ENCODE measurements at places on chromosomes 1 and 21. TPM values are rescaled to one million over a fixed set of nuclear protein-coding genes. Genes with fewer than 3 reads are reported as not detected.

- no peak for DNase-seq
Observed at GRCh38 chr1:212142883-212143530, 107.5 kb downstream of the DTL start.

DNA sequence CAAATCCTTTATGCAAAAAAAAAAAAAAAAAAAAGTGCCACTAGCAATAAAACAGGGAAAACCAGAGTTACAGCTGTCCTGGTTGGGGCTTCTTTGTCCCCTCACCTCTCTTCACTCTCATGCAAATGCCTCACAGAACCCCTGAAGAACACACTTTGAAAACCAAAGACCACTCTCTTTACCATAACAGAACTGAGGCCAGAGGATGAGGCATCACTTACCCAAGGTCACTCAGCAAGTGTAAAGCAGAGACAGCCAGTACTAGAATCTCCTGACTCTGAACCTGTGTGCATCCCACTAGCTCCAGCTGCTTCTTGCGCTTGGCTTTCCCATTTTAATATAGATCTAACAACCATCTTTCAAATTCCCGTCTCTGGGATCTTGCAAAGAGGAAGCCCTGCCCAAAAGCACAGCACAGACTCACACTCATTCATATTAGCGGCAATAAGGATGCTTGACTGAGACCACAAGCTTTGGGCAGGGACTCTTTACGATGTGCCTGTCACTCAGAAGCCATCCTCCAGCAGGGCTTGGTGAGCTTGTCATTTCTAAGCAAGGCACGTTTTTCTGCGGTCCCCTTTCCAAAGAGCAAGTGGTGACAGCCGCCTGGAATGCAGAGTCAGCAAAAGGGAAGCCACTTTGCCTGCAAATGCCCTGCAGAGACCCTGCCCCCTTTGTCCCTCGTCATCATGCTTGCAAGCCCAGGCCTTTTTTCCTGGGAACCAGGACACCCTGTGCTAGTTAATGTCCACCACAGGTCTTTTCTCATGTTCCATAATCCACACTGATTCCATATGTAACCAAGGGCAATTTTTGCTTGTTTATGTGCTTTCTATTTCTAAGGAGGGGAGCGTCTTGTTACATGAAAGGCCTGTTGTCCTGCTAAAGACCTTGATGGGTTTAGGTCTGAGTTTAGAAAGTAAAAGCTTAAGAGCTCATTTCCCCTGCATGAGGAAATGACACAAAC, 76.5 kb upstream of the NFIA start:
- no peak for DNase-seq

NASP gene
- total RNA-seq, result 174 TPM

SPRR2A gene
- total RNA-seq, result not detected
